ENCODE measurements at places on chromosomes 13 and 19.

GRCh38 chr19:33282036-33282671 is 20.2 kb downstream of the CEBPA start:
- DNase-seq, result no peak

DNA sequence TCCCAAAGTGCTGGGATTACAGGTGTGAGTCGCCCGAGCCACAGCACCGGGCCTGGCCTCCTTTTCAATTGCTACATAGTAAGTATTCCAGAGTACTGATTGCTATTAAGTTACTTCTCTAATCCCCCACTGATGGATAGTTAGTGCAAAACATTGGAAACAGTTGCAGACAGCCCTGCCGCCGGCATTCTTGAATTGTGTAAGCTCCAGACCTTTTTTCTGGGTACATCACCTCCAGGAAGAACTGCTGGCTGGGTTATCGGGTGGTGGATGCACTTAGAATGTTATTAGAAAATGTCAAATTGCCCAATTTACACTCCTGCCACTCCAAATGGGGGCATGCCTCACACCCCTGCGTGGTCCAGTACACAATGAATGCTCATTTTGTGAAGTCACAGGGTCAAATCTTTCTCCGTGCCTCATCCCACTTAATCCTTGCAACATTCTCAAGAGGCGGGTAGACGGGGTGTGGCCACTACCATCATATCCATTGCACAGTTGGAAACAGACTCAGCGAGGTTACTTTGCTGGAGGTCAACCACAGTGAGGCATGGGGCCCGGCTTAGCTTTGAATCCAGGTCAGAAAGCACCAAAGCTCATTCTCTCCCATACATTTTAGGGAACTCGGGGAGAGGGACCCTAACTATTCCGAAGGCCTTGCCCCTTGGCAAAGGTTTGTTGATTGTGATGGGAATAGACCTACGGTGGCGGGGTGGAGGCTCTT is 1.0 kb upstream of the KDM4B start:
- DNase-seq, result no peak

DNA sequence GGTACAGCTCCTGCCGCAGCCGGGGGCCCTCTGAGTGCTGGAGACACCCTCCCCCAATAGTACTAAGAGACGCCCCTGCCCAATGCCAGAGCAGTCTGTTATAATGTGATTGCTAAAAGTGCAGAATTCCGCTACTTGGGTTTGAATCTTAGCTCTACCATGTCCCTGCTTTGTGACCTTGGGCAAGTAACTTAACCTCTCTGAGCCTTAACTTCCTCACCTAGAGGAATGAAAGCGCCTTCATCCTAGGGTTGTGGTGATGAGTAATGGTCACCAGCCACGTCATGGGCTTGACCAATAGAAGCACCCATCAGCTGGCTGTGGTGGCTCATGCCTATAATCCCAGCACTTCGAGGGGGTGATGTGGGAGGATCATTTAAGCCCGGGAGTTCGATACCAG is 6.5 kb downstream of the PLEKHG2 start:
- no peak for DNase-seq

DNA sequence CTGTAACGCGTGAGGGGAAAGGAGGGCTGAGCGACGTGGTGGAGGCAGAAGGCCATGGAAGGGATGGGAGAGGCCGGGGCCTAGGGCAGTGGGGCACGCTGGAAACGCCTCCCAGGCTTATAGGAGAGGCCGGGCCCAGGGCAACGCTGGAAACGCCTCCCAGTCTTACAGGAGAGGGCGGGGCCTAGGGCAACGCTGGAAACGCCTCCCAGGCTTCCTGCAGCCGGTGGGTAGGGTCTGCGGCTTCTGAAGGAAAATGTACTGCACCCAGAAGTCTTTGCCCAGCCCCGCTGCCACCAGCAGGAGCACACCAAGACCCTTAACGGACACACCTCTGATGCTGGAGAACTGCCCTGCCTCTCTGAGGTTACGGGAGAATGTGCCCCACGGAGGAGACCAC is 9.1 kb downstream of the CACTIN start:
- DNase-seq, result no peak

DNA sequence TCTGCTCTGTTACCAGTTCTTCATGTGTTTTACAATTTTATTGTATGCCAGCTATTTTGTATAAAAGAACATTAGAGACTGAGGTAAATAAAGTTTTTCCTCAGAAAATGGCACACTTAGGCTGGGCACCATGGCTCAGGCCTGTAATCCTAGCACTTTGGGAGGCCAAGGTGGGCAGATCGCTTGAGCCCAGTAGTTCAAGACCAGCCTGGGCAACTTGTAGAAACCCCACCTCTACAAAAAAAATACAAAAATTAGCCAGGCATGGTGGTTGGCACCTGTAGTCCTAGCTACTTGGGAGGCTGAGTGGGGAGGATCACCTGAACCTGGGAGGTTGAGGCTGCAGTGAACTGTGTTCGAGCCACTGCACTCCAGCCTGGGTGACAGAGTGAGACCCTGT is 32.0 kb downstream of the CCDC8 start:
- DNase-seq, result no peak

- DNase-seq, result no peak
Observed at GRCh38 chr13:82257790-82258507, 1624.3 kb downstream of the SLITRK1 start.

- DNase-seq, result no peak
Observed at GRCh38 chr13:73520566-73521289, 461.9 kb downstream of the KLF5 start.

DNA sequence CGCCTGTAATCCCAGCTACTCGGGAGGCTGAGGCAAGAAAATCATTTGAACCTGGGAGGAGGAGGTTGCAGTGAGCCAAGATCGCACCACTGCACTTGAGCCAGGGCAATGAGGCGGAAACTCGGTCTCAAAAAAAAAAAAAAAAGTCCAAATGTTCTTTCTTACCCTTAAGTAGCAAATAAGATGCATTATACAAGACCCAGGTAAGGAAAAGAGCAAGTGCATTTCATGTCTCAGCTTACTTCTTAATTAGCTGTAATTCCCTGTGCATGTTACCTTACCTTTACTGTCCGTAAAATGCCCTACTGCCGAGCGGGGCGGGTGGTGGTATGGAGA is 3.8 kb upstream of the ZNF681 start:
- no peak for DNase-seq

DNA sequence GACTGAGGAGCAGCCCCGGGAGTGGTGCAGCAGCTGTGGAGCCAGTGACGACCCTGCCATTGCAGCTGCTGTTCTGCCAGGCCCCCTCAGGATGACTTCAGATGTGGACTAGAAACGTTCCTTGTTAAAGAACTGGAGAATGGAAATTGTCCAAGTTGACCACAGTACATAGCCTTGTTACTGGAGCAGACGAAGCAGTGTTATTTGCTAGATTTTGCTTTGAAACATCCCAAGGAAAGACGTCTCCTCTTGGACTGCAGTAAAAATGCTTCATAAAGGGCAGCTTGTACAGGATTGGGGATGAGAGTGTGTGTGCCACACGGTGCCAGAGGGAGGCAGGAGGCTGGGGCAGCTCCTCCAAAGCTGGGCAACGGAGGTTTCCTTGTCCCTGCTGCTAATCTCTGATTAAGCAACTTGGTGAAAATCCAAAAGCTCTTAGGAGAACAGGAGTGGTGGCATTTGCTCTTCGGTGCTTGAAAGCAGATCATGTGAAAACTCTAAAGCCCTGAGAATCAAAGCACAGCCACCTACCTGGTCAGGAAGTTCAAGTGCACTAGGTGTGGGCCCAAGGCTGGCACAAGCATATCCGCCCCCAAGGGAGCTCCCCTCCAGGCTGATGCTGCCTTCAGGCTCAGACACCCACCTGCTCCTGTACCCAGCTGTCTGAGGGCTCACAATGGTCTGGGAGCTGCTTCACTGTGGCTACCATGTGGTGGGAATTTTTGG is 34.5 kb downstream of the SHISA2 start:
- no peak for DNase-seq

- DNase-seq, result peak; percentile 73
Observed at GRCh38 chr13:30673669-30674521, 56.2 kb downstream of the USPL1 start.

DNA sequence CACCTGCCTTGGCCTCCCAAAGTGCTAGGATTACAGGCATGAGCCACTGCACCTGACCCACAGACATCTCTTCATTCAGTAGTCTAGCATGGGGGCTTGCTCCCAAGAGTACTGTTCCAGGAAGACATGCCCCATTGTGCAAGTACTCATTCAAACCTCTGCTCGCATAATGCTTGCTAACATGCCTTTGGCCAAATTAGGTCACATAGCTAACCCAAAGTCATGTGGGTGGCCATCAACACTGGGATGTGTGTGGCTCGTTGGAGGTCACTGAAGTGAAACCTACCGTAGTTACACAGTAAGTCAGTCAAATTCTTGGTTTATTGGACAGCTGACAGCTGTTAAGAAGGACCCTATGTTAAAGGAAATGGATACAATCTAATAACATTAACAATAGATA is 20.3 kb downstream of the RFXAP start:
- DNase-seq, result no peak

GRCh38 chr13:39448834-39449233 is 154.2 kb downstream of the LHFPL6 start:
- no peak for DNase-seq

DNA sequence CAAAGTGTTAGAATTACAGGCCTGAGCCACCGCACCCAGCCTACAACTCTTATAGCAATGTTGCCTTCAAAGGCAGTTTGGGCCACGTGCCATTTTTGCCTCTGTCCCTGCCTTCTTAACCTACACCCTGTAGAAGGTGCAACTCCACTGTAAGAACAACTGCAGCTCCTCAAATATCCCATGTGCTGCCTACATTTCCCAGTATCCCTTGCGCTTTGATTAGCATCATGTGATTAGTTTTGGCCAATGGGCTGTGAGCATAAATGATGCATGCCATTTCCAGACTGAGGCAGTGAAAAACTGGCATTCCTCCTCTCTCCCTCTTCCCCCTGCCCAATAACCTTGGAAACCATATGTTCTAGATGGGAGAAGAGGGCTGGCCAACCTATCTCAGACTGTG is 75.2 kb upstream of the MRI1 start:
- no peak for DNase-seq

All from GOT3 (cell line).